Activated naive CD4-positive, alpha-beta T cell treated with anti-CD3 and anti-CD28 coated beads for 36 hours (primary cell): ENCODE measurements at places on chromosomes 3 and 15. TPM values are rescaled to one million over a fixed set of nuclear protein-coding genes. Genes with fewer than 3 reads are reported as not detected.
A peak's percentile ranks its signal among the peaks of the same experiment; 100 is the strongest.

- H3K27ac ChIP-seq = peak overlapping the region; percentile 88
- H3K4me3 ChIP-seq = no peak overlapping the region
- DNase-seq = no peak
Observed at GRCh38 chr3:18745472-18745871, 320.3 kb upstream of the SATB1 start.

DNA sequence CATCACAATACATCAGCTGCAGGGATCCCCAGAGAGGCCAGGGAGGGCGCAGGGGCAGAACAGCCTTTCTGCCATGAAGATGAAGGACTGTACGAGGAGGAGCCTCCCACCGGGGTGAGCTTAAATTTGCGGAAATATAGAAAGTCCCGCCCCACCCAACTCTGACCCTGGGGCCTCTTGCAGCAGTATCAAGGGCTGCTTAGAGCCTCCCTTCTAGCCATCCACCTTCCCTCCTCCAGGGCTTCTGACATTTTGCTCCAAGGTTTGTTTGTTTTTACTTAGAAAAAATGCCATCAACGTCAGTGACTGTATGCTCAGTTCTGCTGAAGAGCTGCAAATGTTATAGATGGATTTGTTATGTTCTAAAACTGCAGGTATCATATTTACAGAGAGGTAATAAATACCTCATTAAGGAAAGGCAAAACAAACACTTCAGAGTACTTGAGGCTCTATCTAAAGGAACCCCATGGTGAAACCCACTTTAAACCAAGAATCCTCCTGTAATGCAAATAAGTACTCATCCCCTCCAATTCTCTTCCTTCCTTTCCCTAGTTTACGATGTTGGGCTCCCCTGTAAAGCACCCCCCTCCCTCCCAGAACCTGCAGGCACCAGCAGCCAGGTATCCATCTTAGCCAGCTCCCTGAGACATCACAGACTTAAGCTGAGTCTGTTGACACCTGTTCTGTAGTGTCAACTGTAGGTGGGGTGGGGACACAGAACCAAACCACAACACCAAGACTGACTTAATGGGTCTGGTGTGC, 30.5 kb downstream of the RFTN1 start:
- DNase-seq = peak; percentile 62
- peak overlapping the region; percentile 74 for H3K27ac ChIP-seq
- H3K27me3 ChIP-seq = no peaks in the 10 kb centered on the region
- H3K4me1 ChIP-seq = peaks cover 82% of the 10 kb centered on the region

GRCh38 chr15:55891196-55891595, 102.2 kb downstream of the NEDD4 start:
- no peak overlapping the region for H3K4me3 ChIP-seq
- DNase-seq = no peak
- peaks cover 2% of the 10 kb centered on the region for H3K27me3 ChIP-seq
- H3K36me3 ChIP-seq = peaks cover 1% of the 10 kb centered on the region
- no peak overlapping the region for H3K27ac ChIP-seq

- no peak overlapping the region for H3K27ac ChIP-seq
- H3K27me3 ChIP-seq = peaks cover 2% of the 10 kb centered on the region
- no peak for DNase-seq
- no peaks in the 10 kb centered on the region for H3K36me3 ChIP-seq
- H3K4me3 ChIP-seq = no peak overlapping the region
Observed at GRCh38 chr3:126314790-126315658, 42.2 kb downstream of the KLF15 start.

GRCh38 chr15:41630616-41631217, 29.5 kb upstream of the MGA start:
- no peaks in the 10 kb centered on the region for H3K36me3 ChIP-seq
- peaks cover 6% of the 10 kb centered on the region for H3K4me1 ChIP-seq
- no peak overlapping the region for H3K4me3 ChIP-seq
- H3K27me3 ChIP-seq = no peaks in the 10 kb centered on the region
- no peak overlapping the region for H3K27ac ChIP-seq

DNA sequence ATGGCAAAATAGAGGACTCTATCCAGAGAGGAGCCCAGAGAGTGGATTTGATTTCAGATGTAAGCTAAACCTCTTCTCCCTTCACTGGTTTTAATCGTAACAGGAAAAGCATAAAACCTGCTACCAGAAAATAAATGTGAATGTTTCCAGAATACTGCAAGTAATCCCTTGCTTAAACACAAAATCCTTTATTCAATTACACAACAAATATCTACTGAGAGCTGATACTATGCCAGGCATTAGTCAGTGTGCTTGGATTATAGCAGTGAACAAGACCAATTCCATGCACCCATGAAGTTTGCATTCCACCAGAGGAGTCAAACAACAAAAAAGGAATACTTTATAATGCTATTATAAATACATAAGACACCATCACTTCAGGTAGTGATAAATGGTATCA, 15.1 kb downstream of the AVEN start:
- no peak overlapping the region for H3K4me3 ChIP-seq
- H3K27me3 ChIP-seq = no peaks in the 10 kb centered on the region
- peaks cover 2% of the 10 kb centered on the region for H3K4me1 ChIP-seq
- DNase-seq = no peak
- H3K36me3 ChIP-seq = peaks cover 13% of the 10 kb centered on the region

- no peak for DNase-seq
- H3K36me3 ChIP-seq = no peaks in the 10 kb centered on the region
- H3K27me3 ChIP-seq = no peaks in the 10 kb centered on the region
- no peak overlapping the region for H3K4me3 ChIP-seq
- H3K27ac ChIP-seq = no peak overlapping the region
- no peaks in the 10 kb centered on the region for H3K4me1 ChIP-seq
Observed at GRCh38 chr3:27322634-27323033, 46.5 kb downstream of the NEK10 start.

DNA sequence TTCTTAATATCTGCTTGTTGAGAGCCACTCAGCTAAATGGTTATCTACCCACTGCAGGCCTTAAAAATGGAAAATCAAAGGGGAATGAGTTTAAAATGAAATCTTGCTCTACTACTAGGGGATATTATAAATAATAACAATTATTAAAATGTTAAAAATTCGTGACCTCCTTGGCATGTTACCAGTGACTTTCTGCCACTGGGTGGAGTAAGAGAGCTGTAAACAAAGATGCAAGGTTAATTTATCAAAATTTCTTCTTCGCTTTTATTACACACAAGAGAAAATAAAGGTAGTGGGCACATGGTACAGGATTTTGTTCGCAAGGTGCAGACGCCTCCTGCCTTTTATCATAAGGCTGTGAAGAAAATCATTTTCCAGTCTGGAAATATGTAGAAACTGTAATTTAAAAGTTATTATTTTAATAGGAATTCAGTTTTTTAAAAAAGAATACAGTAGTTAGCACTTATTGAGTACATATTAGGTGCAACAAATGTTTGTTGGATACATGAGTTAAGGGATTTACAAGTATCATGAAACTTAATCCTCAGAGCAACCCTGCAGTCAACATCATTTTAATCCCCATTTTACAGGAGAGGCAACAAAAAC, 272.6 kb downstream of the SUCLG2 start:
- no peak overlapping the region for H3K27ac ChIP-seq
- peak; percentile 35 for DNase-seq
- no peaks in the 10 kb centered on the region for H3K27me3 ChIP-seq
- no peak overlapping the region for H3K4me3 ChIP-seq
- H3K36me3 ChIP-seq = peaks cover 35% of the 10 kb centered on the region
- peaks cover 14% of the 10 kb centered on the region for H3K4me1 ChIP-seq

The GUCA1C gene
- total RNA-seq = not detected

The POLQ gene
- total RNA-seq = 20.8 TPM

The MED12L gene
- total RNA-seq = 2.0 TPM
